ENCODE measurements at places on chromosomes 2 and 18.

GRCh38 chr2:100113990-100114433 lies 28.4 kb downstream of the AFF3 start:
- no peak for DNase-seq

- DNase-seq, result no peak
Observed at GRCh38 chr2:31107591-31108300, 30.5 kb downstream of the GALNT14 start.

DNA sequence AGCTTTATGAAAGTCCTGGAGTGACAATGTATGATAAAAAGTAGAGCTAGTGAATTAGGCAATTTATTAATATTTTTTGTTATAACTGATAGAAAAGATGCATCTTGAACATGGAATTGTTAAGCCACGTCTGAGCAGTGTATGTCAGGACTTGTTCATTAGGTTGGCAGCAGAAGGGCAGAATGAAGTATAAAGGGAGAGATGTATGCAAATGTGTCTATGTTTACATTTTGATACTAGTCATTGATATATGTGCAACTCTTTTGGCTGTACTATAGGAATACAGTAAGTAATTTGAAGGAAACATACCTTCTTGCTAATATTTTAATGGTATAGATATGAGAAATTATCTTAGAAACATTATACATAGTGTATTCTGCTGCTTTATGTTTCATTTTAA lies 49.0 kb upstream of the TMEM247 start:
- DNase-seq, result no peak

- DNase-seq, result no peak
Observed at GRCh38 chr2:235979753-235980435, 188.3 kb downstream of the GBX2 start.

DNA sequence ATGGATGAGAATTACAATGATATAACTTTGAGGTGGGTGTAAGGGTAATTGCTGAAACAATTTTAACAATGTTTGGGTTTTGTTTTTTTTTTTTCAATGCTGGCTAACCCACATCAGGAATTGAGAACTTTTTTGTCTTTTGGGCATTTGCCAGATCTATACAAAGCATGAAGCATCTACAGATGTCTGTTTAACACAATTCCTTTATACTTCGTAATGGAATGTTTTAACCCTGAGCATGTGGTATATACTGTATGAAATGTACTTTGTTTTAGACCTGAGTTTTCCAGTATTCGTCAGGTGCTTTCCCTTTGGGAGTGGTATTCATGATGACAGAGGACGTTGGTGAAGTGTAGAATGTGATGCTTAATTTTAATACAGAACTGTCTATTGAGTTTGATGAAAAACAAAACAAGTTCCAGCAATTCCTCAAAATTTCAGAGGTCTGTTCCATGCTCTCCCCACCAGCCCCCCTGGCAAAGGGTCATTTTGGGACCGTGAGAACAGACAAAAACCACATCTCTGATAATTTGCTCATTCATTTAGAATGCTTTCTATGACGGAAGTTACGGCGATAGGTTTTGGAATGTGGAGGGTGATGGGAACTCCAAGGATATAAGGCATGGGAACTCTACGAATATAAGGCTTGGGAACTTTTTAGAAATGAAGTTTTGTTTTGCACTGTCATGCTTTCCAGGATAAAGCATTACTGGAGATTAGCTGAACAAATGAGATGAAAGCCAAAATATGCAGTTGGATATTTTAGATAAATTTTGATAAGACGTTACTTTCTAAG lies 14.1 kb downstream of the LIMS1 start:
- no peak for DNase-seq

Data from HCT116 (cell line).